Spinal cord (tissue), 10 donors: ENCODE measurements at places on chromosomes 16 and 17. TPM values are rescaled to one million over a fixed set of nuclear protein-coding genes. Genes with fewer than 3 reads are reported as not detected.

Gene MYH13
- total RNA-seq: not detected

Gene TRPV3
- total RNA-seq: 5.4 TPM

Gene ZC3H7A
- total RNA-seq: 66.0 TPM

Gene LYRM1
- total RNA-seq: 43.9 TPM

Gene CDH3
- total RNA-seq: 9.3 TPM

Gene C16orf74
- total RNA-seq: 1.8 TPM

Gene SRRM2
- 159 TPM for total RNA-seq

Gene CLDN7
- 2.3 TPM for total RNA-seq

Gene GAS7
- 93.8 TPM for total RNA-seq

Gene C17orf78
- not detected for total RNA-seq

Gene CHAD
- 0.55 TPM for total RNA-seq

Gene ZNF689
- total RNA-seq: 6.5 TPM

Gene TMEM204
- 3.0 TPM for total RNA-seq

Gene DHX58
- 19.7 TPM for total RNA-seq

Gene CNEP1R1
- 47.1 TPM for total RNA-seq

Gene HSBP1
- 227 TPM for total RNA-seq

Gene NRN1L
- total RNA-seq: 0.89 TPM

Gene COX11
- 81.0 TPM for total RNA-seq

Gene HCRT
- not detected for total RNA-seq

Gene TEDC2
- 8.0 TPM for total RNA-seq

Gene PLEKHG4
- total RNA-seq: 10.9 TPM

Gene OTOP3
- total RNA-seq: not detected

Gene CYGB
- total RNA-seq: 9.0 TPM
